ENCODE measurements at places on chromosomes 3 and 15.
A peak's percentile ranks its signal among the peaks of the same experiment; 100 is the strongest.

- DNase-seq, result no peak
Measured at GRCh38 chr3:190424108-190424477, 25.6 kb downstream of the TMEM207 start.

DNA sequence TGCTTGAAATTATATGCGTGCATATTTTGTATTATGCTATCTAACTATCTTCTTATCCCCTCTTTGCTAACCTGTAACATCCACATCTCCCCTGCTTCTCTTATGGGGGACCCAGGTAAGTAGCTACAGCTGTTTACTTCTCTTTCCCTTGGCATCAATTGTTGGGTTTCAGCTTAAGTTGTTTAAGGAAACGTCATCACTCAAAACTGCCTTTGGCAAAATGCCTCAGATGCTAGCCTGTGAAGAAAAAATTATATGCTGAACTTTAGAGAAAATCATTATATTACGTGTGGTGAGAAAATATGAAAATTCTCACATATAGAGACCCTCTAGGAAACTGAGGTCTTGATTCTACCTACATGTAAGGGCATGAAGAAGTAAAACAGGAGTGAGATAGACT lies 447.0 kb upstream of the NECTIN3 start:
- DNase-seq, result no peak

GRCh38 chr3:15339786-15340215 lies 7.4 kb upstream of the SH3BP5 start:
- no peak for DNase-seq

- DNase-seq, result no peak
Measured at GRCh38 chr3:118760585-118761290, 273.9 kb downstream of the IGSF11 start.

DNA sequence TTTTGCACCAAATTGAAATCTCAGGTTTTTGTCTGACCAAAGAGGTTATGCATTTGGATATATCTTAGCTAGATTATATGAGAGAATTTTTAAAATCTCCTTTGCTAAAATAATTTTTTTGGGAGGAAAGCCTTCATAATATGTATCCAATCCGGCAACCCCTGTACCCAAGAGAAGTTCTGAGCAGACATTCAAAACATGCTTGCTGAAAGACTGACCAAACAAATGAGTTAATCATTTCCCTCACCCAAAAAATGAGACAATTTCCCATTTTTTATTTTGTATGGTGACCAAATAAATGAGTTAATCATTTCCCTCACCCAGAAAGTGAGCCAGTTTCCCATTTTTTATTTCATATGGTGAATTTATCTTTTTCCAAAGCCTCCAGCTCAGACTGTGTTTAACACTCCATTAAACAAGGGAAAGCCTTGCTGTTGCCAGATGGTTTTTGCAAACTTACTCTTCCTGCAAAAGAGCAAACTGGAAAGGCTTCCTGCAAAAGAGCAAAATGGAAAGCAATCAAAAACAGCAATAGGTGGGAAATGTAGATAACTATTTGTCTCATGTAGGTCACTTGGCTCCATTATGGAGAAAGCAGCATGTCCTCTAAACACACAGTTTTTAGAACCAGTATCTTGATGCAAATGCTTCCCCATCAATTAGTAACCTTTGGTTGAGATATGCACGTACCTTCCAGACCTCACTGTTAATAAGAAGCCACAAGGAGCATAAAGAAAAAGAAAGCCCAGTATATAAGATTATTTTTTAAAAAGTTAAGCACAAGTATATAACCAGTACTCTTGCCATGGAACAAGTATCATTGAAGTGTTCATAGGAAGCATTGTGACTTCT lies 78.4 kb upstream of the OSTN start:
- DNase-seq, result no peak

DNA sequence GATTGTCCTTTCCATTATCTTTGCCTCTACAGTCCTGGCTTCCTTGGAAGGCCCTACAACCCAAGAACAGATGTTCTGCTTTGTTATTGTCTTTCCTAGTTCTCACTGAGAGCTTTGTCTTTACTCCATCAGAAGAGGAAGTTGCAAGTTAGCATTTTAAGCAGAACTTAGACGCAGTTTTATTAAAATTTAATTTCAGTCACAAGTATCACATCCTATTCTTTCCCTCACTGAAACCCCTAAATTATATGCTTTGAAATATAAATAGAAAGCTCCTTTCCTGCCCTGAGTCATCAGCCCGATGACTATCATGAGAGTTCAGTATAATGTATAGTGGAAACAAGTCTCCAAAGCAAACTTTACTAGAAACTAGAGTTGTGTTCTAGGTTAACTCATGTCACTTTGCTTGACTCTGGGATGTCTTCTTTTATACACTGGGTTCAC lies 291.2 kb upstream of the RBMS3 start:
- DNase-seq, result no peak

DNA sequence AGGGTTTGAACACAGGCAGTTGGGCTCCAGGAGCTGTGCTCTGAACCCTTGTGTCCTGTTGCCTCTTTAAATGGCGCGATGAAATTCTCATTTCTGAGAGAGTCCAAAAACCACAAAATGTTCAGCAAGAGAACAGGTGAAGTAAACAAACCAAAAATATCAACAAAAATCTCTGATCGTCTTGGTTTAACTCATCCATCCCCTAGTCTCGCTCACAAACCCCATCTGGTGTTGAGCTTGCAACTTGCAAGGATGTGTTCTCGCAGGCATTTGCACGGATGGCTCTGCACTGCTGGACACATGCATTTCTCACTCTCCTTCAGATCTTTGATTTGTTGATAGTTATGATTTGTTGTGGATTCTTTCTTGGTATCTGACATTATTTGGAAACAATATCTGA lies 31.1 kb downstream of the FAH start:
- no peak for DNase-seq

- no peak for DNase-seq
Measured at GRCh38 chr15:80832686-80833085, 53.5 kb downstream of the CEMIP start.

GRCh38 chr3:70853161-70853944 lies 540.9 kb upstream of the MDFIC2 start:
- DNase-seq, result no peak

- DNase-seq, result no peak
Measured at GRCh38 chr3:38003817-38004414, 13.3 kb downstream of the VILL start.

DNA sequence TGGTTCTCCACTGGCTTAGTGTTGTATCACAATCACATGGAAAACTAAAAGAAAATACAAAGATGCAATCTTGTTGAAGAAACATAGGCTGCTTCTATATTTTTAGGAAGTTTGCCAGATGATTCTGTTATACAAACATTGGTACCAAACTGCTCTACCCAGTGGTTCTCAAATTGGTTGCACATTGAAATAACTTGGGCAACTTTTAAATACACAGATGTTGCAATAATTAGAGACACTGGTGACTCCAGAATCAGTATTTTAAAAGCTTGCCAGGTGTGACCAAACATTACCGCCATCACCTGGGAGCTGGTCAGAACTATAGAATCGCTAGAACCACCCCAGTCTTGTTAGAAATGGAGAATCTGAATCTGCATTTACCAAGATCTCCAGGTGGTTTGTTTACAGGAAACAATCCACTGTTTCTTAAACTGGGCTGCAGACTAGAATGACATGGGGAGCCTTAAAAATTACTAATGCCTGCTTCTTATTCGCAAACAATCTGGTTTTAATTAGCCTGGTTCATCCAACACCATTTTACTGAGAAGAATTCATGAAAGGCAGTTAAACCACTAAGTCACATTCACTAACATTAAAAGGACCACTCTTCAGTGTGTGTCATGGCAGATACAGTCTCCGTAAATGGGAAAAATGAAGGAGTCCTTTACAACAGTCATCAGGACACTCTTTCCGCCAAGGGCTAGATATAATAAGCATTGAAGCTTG lies 76.5 kb downstream of the ACAP2 start:
- DNase-seq, result no peak

DNA sequence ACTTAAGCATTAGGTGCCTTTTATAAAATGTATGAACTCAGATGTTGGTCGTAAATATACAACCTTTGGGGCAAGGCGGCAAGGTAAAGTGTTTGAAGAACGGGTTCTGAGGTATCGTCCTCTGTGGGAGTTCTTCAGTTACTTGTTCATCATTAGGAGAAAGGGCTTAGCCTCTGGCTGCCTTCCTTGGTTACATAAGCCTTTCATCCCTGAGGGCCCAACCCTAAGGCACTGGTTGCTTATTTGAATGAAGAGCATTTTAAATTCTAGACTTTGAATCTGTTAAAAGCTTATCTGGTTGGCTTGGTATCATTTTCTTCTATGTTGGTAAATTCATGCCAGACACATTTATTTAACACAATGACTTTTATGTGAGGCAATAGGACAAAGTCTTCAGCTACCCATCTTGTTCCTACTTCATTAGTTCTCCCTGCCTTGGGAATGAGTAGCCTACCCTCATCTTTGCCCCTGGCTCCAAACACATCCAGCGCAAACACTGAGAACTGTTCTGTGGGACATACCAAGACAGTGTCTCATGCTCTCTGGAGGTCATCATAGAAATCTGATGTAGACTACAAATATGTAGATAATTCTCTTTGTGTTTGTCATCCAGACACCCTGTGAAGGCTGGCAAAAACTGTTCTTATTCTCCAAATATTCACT lies 12.4 kb upstream of the CCDC80 start:
- no peak for DNase-seq

DNA sequence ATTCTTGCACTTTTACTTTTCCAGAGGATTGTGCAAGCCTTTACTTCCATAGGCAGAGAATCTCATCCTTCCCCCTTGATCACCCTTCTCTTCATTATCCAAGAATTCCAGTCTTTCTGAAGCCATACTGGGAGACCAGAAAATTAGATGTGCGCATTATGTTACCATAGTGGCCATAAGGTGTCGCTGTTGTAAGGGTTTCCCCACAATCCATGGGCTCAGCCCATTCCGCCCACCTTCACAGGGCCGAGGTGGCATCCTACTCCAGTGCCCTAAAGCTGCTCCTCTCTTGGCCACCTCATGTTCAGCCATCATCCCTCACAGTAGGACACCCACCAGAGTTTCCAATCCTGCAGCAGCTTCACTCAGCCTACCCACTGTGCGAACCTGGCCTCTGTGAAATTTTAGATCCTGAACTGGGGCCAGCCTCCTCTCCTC lies 35.0 kb downstream of the CTSH start:
- DNase-seq, result peak; percentile 30

All from stimulated activated naive CD8-positive, alpha-beta T cell treated with anti-CD3 and anti-CD28 coated beads, Interleukin-15, Interleukin-2, amounts not matched to agents 100 U/mL and 50 U/mL, for 24 hours (primary cell).